ENCODE measurements at places on chromosomes 13 and 19.

- DNase-seq: no peak
These were observed 103.7 kb upstream of the VSTM2B start for GRCh38 chr19:29422047-29422446.

DNA sequence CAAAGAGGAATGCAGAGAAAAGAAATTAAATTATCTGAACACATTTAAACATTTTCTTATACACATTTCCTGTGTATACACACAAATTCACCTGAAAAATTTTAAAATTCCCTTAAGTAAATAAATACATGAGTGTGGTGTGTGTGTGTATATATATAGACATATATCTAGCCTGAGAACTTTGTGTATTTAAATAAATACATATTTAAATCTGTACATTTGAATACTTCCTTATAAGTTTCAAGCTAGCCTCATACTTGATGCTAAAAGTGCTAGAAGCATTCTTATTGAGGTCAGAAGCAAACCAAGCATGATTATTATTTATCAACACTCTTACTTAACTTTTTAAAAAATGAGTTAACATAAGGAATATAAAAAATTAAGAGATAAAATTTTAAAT lies 260.7 kb downstream of the NHLRC3 start:
- no peak for DNase-seq

- no peak for DNase-seq
These were observed 1.3 kb upstream of the AKT2 start for GRCh38 chr19:40286235-40286970.

DNA sequence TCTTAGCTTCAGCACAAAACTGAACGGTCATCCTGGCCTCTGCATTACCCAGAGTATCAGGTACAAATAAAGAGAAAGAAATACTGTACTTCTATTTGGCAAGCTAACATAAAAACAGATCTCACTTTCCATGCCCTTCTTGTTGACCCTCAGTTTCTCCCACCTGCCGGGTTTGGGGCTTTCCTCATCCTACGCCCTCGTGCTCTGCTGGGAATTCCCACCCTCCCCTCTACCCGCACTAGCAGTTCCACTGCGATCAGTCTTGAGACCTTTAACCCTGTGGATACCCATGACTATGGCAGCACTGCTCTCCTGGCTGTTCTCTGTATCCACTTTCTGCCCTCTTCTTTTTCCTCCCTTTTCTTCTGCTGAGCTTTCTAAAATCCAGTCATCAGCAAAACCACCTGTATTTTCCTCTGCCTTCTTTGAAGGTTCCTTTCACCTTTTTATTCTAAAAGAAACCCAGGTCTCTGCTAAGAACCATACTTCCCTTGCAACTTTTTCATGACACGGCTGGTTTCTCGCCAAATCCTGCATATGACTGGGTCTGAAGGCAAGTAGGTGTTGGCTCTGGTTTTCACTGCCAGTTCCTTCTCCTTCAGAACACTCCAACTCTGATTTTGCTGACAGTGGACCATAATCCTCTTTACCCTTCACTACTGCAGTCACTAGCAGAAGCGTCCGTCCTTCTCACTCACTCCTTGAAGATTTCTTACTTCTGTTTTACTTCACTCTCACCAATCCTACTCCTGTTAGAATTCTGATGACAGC lies 99.4 kb downstream of the MIPEP start:
- no peak for DNase-seq

DNA sequence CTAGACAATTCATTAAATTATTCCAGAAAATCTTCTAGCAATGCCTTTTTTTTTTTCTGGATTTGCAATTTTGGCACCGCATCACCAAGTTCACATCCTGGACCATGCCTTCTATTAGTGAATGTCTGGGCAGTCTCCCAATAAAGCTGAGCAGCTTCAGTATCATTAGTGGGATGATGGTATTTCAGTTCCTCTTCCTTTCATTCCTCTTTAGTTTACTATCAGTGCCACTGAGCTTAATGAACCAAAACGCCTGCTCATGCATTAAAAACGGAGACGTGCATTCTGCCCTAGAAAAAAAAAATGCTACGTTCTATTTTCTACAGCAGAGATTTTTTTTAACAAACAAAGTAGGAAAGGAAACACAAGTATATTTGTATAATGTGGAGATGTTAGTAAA lies 343.0 kb downstream of the PCDH9 start:
- no peak for DNase-seq

GRCh38 chr13:110880627-110881026 lies 34.2 kb downstream of the ANKRD10 start:
- no peak for DNase-seq

DNA sequence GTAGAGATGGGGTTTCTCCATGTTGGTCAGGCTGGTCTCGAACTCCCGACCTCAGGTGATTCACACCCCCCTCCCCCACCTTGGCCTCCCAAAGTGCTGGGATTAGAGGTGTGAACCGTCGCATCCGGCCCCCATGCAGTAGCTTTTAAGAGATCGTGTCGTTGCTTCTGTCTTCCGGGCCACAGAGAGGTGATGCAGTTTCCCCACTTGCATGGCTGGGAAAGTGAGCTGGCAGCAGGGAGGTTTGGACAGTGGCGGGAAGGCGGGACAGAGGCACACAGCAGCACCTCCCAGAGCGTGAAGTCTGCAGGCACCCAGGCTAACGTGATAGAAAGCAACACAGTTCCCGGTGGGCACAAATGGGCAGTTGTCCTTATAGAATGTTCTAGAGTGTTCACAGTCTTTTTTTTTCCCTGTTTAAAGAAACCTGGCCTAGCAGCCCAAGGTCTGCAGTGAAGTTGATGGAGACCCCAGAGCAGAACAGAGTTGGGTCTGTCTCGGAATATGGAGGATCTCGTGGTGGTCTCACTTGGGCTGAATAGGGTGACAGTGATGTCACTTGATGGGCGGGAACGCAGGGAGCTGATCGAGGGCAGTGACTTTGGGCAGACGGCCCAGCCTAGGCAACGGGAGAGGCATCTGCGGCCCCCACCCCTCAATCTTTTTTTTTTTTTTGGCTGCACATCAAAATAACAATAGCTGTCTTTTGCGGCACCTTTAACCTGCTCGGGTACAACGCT lies 4.9 kb downstream of the UHRF1 start:
- DNase-seq: no peak

Data from neural crest cell (in vitro differentiated cells).